ENCODE measurements at places on chromosomes 2 and 18. TPM values are rescaled to one million over a fixed set of nuclear protein-coding genes. Genes with fewer than 3 reads are reported as not detected.
A peak's percentile ranks its signal among the peaks of the same experiment; 100 is the strongest.

DNA sequence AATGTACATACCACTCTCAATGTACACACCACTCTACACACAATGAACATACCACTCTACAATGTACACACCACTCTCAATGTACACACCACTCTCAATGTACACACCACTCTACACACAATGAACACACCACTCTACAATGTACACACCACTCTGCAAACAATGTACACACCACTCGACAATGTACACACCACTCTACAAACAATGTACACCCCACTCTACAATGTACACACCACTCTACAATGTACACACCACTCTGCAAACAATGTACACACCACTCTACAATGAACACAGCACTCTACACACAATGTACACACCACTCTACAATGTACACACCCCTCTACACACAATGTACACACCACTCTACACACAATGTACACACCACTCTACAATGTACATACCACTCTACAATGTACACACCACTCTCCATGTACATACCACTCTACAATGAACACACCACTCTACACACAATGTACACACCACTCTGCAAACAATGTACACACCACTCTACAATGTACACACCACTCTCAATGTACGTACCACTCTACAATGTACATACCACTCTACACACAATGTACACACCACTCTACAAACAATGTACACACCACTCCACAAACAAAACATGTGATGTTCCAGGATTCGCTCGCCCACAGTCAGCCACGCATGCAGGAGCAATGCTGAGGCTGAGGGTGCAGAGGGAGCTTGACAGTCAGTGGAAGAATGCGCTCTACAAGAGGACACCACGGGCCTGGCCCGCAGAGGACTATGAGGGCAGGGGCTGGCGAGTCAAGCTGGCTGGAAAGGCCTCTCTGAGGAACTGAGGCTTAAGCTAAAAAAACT, 118.2 kb downstream of the HDAC4 start:
- no peak for DNase-seq

DNA sequence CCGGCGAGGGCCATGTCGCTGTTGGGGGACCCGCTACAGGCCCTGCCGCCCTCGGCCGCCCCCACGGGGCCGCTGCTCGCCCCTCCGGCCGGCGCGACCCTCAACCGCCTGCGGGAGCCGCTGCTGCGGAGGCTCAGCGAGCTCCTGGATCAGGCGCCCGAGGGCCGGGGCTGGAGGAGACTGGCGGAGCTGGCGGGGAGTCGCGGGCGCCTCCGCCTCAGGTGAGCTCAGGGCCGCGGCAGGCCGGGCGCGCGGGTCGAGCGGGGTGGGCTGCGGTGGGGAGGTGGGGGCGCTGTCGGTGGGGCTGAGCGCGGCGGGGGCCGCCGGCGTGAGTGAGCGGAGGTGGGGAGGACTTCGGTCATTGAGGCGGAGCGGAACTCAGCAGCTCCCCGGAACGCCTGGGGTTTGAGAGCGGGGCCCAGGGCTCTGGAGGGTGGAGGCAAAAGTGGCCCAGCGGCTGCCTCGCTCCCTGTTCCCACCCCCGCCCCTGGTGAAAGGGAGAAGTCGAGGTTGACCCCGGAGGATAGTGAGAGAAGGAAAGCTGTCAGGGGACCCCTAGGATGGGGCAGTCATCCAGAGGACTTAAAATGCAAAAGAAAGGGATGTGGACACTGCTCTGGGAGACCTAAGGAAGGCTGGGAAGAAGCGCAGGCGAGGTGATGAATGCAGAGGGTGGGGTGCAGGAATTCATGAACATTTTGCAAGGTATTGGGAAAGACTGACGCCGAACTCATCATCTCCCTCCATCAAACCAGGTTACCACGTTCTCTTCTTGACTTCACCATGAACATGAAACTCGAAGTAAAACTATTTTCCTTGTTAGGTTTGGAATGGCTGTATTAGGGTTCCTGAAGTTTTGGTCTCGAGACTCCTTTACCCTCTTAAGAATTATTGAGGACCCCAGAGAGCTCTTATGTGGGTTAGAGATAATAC, 633 bp downstream of the MALT1 start:
- peak; percentile 82 for DNase-seq

GRCh38 chr2:238938003-238938400, 90.1 kb downstream of the TWIST2 start:
- no peak for DNase-seq

DNA sequence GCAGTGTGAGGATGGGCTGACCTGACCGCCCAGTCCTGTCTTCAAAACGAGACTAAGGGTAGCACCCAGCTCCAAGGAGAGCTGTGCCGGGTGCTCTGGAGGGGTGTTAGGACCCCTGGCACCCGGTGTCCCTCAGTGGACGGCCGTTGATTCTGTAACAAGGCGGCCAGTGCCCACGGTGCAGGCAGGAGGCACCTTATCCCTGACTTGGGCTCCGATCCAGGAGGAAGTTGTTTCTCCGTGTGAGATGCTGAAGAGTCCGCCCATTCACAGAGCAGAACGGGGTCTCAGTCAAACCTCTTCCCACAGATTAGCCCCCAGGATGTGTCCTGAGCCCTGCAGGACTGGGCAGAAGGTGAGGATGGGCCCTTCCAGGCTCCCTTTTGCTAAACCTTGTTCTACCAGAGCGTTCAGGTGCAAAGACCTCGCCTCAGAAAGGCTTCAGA, 123.0 kb downstream of the NFATC1 start:
- DNase-seq, result no peak

GRCh38 chr18:54357082-54357659, 487 bp downstream of the STARD6 start:
- peak; percentile 67 for DNase-seq

DNA sequence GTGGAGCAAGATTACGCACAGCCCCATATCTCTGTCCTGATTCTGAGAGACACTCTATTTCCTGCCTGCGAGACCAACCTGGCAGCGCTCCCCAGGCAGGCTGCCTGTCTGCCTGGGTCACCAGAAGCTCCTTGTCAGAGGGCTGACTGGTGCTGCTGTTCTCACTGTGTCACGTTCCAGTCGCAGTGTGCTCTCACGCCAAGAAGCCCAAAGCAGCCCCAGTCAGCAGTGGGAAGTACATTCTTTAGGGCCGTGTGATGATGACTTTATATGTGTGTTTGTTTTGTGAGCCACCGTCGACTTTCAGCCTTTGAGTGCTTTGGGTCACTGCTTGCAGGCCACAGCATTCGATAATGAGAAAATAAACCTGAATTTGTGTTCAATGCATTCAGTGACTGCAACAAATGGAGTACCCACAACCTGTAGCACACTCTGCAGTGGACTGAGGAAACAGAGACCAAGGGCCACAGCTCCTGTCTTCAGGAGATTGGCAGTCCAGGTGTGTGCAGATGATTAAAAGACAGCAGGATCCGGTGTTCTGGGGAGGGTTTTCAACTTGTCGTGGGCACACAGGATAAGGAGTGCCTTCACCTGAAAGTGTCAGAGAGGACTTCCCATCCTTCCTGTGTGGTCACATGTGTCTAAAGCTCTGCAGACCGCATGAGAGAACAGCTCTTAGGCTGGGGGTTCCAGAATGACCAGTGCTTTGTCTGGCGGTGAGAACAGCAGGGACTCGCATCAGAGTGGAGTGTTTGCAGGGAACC, 4.8 kb downstream of the TNFRSF11A start:
- DNase-seq, result peak; percentile 59

Gene SMYD1
- total RNA-seq, result not detected

Gene GPR35
- total RNA-seq, result 0.26 TPM

All from bronchial epithelial cell (primary cell).